ENCODE measurements at places on chromosomes 7 and 10.

- peak; percentile 5 for DNase-seq
These were observed 555 bp downstream of the PHF14 start for GRCh38 chr7:10973942-10974911.

DNA sequence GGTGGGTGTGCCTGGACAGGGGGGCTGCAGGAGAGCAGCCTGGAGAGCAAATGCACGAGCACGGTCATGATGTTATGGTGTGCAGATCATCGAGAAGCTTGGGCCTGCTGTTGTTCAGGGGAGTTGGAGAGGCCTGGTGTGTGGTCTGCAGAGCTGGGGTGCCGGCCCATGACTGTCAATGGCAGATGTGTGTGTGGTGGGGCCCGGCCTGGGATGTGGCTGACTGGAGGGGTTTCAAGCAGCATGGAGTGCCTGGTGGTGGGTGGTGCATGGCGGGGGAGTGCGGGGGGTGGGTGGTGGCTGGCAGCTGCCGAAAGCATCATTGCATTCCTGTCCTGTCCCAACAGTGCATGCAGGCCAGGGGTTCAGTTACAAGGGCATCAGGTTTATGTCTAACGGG, 122.6 kb downstream of the DOCK1 start:
- no peak for DNase-seq

GRCh38 chr7:50197549-50197948, 104.5 kb upstream of the ZPBP start:
- DNase-seq = peak; percentile 60

DNA sequence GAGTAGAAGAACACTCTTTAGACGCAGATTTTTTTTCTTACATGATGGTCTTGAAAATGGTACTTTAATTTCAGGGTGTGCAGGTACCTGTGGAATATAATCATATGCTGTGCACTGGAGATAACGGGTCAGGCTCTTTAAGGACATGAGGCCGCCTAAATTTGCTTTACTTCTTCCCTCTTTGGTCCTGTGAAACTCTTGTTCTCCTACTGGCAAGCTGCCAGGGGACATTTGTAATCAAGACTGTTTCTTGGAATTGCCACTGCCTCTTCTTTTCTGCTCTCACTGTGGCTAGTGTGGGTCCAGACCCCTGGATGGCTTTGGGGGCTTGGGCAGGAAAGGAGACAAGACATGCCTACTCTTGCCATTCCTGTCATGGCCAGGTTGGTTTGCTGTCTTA, 146.0 kb downstream of the SND1 start:
- DNase-seq = no peak

DNA sequence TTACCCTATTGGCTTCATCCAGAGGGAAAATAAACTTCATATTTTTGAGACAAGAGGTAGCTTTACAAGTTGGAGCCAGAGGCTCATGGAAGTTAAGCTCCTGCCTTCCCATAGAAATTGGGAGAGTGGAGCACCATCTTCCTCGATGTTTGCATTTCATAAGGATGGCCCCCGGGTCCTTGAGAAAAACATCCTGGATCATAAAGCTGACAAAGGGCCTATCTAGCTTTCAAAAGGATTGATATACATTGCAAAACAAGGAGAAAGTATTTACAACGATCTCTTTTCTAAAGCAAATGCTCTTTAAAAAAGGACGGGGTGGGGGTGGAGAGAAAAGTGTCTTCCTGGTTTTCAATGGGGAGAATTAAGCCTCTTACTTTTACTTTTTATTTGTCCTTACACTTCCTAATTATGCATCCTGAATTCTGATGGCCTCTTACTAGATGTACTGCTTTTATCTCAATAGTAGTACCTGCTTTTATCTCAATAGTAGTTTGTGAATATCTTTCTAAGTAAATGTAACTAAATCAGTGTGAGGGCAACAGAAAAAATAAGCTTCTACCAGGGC, 65.6 kb downstream of the PTPRZ1 start:
- DNase-seq = no peak

GRCh38 chr10:74111799-74112198, 38.8 kb downstream of the AP3M1 start:
- DNase-seq = no peak

GRCh38 chr7:33485747-33486493, 356.6 kb downstream of the BBS9 start:
- DNase-seq = no peak

DNA sequence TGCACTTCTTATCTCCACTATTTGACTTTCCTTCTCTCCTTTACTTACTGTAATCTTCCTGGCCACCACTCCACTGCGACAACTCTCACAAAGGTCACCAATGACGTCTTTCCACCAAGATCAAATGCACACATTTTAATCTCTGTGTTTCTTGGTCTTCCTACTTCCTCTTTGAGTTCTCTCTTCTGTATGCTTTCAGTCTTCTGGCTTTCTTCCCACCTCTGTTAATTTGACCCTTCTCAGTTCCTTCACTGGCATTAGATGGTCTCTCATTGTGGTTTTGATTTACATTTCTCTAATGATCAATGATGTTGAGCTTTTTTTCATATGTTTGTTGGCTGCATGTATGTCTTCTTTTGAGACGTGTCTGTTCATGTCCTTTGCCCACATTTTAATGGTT, 31.9 kb downstream of the FAM107B start:
- no peak for DNase-seq
